Activated T-cell treated with anti-CD3 and anti-CD28 coated beads for 24 hours (primary cell): ENCODE measurements at places on chromosomes 13 and 19.

- peak; percentile 62 for DNase-seq
Observed at GRCh38 chr19:45667620-45668341, at the start of gene GIPR. TSS of gene GIPR (plus strand) at chr19:45668221. CDS start at chr19:45669521, 1,300 bp downstream.

DNA sequence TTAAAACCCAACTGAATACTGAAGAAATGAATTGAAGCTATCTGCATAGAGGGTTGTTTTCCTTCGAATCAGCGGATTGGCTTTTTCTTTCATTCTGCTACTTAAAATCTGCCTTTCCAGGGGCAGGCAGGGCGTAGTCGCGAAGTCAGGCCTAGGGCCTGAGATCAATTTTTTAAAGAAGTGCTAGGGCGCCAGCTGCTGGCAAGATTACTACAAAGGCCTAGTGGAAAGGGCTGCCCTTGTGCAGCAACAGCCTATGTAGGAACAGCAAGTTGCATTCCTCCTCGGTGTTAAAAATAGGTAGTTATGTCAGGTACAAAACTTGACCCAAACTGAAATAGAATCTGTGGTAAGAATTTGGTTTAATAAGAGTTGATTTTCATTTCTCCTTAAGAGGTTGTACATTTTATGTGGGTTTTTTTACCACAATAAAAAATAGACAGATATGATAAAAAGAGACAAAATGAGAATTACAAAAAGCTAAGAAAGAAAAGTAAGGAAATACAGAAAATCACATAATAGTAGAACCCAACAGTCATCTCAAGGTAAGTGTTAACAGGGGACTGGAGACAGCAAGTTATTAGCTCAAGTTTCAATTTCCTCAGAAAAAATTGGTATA lies 9.5 kb upstream of the URAD start:
- DNase-seq: no peak

DNA sequence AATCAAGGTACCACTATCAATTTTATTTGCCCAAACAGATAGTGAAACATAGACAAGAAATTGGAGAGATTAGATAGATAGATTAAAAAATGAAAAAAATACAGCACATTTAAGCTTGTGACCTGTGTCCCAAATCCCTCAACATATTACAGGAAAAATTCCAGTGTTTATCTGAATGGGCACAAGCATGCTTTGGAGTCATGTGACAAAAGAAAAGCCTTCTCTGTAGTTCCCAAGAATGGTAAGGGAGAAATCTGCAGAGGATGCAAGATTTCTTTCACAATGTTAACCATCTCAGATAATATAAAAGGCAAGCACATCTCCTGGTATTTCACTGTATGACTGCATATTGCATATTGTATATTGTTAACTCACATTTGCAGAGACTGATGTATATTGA lies 168.0 kb downstream of the PCDH9 start:
- no peak for DNase-seq

DNA sequence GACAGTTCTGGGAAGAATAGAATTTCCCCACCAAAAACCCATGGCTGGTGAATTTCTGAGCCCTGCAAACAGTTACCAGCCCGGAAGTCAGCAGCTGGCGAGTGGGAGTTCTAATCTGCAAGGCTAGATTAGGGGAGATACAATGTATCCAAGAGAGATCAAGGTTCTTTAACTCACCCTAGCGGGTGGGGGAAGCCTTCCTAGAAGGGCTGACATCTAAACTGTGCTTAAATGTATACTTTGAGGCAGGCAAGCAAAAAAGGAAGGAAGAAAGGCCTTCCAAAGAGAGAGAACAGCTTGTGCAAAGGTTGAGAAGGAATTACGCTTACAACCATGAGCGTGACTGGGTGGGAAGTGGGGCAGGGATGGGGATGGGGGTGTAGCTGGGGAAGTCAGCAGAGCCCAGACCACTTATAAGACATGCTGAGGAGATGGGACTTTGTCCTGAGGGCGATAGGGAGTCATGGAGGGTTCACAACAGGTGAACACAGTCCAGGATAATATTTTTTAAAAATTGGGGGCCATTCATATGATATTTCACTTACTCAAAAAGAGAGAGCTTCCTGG lies 20.8 kb upstream of the ZNRF4 start:
- no peak for DNase-seq

- DNase-seq: no peak
Observed at GRCh38 chr19:2588081-2588777, 112.3 kb downstream of the GADD45B start.

DNA sequence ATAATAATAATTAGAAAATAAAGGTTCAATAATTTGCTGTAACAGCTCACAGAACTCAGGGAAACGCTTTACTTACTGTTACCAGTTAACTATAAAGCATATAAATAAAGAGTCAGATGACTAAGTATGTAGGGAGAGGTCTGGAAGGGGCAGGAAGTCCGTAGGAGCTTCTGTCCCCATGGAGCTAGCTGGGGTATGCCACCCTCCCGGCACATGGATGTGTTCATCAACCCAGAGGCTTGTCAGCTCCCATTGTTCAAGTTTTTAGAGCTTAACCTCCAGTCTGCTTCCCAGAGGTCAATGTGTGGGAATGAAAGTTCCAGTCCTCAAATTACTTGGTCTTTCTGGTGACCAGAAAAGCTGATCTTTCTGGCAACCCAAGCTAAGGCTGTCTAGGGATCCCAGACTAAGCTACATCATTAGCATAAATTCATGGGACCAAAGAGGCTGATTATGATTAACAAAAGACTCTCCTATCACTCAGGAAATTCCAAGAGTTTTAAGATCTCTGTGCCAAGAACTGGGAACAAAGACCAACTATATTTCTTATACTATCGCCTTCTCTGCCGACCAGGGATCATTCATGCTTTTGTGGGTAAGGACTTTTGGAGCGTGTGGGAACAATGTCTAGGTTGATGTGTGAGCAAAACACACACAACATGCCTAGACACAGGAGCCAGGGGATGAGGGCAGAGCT lies 31.7 kb upstream of the ZNF507 start:
- no peak for DNase-seq

- DNase-seq: no peak
Observed at GRCh38 chr13:102913914-102914313, 68.1 kb downstream of the ERCC5 start.

GRCh38 chr19:55113570-55114039 lies 3.8 kb downstream of the PPP1R12C start:
- DNase-seq: no peak

- DNase-seq: no peak
Observed at GRCh38 chr19:20209051-20209450, 42.0 kb downstream of the ZNF486 start.

GRCh38 chr13:97280478-97280877 lies 58.3 kb downstream of the MBNL2 start:
- no peak for DNase-seq

DNA sequence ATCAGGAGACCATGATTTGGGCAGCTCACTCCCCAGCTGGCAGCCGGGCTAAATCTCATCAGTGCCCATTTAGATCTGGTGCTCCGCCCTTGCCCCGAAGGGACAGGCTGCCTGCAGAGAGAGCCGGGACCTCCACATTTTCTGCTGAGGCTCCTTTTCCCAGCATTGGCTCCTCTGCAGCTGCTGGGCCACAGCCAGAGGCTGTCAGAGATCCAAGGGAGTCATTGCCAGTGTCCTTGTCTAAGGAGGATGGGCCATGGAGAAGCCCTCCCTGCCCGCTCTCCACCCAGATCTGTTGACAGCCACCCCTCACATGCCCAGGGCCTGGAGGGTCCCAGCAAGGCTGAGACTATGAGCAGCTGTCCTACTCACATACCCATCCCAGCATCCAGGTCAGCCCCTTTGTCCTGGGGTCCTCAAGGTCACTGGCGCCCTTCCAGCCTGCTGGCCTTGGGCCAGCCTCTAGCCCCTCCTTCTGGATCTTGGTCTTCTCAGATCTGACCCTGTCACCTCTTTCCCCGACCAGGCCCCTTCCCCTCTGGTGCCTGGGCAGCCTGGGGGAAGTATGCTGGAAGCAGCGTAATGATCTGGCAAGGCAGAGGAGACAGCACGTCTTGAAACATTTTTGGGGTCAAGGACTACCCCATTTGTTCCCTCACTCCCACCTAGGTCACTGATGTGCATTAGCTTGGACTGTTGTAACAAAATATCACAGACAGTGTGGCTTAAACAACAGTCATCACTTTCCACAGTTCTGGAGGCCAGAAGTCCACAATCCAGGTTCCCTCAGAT lies 7.9 kb downstream of the PIN1 start:
- no peak for DNase-seq
